Hematopoietic multipotent progenitor cell treated with erythropoietin and hydrocortisone succinate and interleukin-3 and kit ligand, for 17 days (in vitro differentiated cells): ENCODE measurements at places on chromosomes 5 and 9.

- no peak for DNase-seq
Measured at GRCh38 chr5:115257981-115258380, 4.7 kb downstream of the PGGT1B start.

DNA sequence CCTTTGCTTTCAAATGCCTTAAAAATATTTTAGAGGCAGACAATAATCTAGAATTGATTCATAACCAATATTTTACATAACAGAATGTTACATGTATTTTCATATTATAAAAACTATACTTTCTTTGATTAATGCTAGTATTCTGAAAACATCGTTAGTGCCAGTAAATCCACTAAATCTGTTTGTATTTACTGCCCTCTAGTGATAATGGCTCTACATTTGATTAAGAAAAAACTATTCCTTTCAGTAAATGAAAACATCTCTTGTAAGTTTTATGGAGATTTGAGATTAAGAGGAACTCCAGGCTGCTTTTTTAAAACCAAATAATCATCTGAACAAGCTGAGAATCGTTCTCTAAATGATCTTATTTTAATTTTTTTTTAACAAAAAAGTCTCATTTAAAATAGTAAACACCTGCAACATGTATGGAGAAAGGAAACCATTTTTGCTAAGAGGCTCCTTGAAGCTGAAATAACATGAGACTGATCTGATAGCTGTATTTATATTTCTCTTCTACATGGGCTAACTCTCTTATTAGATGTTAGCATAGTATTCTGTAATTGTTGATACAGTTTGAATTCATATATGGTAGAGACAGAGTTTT, 424.7 kb downstream of the RAB3C start:
- DNase-seq = no peak

GRCh38 chr9:127319366-127320114, 55.0 kb downstream of the GARNL3 start:
- DNase-seq = no peak

GRCh38 chr5:141529873-141530272, 41.0 kb downstream of the PCDHGC5 start:
- DNase-seq = no peak

DNA sequence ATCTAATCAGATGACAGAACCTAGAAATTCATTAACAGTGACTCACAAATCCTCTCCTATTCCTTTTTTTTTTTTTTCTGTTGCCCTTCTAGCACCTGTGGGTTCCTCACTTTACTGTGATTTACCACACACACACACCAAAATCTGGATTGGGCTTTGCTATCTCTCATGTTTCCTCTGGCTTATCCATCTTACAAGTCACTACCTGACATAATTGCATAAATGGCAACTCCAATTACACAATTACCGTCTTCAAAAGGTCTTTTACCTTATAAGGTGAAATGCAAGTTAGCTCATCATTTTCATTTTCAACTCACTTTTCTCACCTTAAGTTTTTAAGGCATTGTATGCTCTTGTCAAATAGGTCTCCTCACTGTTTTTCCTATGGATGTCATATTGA, 426.3 kb upstream of the MEF2C start:
- no peak for DNase-seq

DNA sequence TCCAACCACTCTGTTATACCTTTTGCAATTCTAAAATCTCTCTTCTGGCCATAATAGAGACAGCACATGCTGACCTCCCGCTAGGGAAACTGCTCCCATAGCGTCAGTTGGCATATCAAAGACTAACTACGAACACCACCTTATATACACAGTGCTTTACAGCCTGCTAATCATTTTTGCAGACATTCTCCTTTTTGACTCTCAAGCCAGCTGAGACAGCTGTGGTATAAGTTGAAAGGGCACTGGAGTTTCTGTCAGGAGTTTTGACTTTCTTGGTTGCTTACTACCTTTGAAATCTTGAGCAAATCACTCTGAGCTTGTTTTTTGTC, 160.2 kb upstream of the TBCA start:
- no peak for DNase-seq

- DNase-seq = no peak
Measured at GRCh38 chr9:91954841-91955471, 4.9 kb upstream of the ROR2 start.

DNA sequence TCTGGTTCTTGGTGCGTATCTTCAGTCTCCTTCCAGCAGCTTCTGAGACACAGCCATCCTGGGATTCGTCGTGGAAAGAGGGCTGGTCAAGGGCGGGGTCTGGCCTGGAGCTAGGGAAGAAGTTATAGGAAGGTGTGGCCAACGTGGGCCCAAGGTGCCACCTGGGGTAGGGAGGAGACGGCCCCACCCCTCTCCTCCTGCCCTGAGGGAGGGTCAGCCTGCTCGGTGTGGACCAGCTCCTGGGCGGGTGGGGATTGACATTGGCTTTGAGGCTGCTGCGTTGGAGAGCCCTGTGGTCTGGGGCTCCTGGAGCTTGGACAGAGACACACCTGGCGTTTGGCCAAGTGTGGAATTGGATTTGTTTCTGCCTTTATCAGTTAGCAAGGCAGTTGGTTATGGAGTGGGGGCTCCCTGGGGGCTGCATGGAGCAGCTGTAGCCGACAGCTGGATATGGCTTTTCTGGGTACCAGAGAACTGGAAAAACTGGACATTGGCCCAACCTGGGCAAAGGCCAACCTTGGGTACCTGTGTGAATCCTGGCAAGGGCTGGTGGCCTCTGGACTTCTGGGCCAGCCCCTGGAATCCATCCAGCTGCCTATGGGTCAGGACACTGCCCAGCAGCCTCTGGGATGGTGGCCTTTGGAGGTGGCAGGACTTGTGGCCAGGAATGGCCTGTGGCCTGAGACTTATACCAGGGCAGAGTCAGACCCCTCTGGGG, 75.7 kb upstream of the PPP1R26 start:
- no peak for DNase-seq

- no peak for DNase-seq
Measured at GRCh38 chr5:159098603-159099436, 896 bp downstream of the EBF1 start.

GRCh38 chr5:206927-207536, 10.9 kb downstream of the CCDC127 start:
- no peak for DNase-seq

DNA sequence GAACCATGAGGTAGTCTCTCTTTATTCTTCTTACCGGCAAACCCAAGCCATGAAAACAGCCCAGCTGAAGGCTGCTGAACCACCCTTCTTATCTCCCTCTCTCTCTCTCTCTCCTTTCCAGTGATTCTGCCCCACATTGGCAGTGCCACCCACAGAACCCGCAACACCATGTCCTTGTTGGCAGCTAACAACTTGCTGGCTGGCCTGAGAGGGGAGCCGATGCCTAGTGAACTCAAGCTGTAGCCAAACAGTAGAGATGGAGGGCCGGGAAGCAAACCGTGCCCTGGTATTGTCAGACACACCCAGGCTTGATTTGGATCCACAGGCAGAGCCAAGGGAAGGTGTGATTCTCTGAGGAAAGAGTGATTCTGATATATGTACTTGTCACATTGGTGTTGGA, 14.0 kb downstream of the GRHPR start:
- no peak for DNase-seq

DNA sequence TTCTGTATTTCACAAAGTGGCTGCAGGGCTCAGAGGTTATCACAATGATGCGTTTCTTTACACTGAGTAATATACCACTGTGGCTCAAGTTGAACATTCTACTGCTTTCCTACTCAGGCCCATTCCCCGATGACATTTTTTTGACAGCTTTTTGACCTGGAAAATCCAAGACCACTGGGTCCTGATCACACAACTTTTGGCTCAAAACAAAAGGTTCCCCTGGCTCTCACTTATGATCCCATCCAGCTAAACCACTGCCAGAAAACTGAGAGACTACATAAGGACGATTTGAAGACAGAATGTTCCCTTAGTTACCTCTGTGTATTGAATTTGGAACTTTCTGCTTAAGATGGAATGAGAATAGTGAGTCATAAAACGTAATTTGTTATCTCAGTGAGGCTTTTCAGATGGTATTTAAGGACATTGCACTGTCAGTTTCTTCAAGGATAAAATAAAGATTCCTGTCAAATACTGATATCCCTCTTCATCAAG, 78.0 kb upstream of the FBXL7 start:
- DNase-seq = no peak

- DNase-seq = no peak
Measured at GRCh38 chr5:7586480-7586879, 190.5 kb downstream of the ADCY2 start.

DNA sequence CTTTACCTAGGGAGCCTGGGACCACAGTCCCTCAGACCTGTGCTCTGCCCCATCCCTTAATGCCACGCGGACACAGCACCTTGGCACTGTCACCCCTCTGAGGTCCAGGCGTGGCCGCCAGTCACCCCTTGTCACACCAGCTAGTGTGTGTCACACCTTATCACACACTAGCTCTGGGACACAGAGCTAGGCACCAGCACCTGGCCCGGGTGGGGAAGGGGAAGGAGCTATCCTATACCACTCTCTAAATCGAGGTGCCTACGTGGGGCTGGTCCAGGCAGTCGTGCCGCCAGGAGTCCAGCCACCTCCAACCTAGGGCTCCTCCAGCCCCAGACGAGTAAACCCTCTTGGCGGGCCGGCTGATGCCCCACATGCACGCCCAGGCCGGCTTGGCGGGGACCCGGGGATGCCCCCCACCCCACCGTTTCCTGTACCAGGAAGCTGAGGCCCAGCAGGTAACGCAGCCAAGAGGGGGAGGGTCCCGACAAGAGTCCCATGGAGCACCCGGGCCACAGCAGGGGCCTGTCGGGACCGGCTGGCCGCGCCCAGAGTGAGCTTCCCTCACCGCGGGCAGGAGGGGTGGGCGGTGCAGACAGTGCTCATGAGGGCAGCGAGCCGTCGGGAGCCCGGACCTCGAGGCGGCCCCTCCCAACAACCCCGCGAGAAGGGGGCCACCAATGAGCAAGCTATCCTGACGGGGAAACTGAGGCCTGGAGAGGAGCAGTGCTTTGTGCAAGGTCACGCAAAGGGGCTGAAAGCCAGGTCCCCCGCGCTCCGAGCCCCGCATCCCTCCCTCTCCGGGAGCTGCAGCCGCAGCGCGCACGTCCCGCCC, 550 bp downstream of the CORO2A start:
- no peak for DNase-seq

DNA sequence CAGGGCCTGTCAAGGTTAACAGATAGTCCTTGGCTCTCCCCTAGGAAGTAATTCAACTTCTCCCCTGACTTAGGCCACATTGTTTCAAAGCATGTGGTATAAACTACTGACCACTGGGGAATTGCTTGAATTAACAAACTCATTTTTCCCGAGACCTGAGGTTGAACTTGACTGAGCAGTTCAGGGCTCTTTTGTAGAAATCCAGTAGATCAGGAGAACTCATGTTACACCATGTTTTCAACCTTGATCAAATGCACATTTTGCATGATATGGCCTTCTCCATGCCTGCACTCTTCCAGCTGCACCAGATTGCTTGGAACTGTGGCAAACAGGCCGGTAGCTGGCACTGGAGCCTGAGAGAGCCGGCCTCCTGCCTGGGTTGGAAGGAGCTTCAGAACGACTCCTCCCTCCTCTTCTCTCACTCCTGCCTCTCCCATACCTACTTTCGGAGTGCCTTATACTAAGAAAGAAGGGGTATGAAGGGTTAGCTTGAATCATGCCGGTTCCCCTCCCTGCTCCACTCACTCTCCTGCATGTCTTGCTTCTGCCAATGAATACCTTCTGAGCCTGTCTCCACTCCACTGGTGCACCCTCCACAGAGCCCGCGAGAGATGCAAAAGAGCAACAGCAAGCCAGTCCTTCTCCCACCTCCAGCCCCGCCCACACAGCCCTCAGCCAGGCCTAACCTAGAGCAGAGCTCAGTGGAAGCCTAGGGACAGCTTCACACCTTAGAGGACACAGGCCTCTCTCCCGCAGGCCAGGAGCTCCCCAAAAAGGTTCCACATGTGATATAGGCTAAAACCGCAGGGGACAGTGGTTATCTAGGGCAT, 159.4 kb downstream of the MACROH2A1 start:
- DNase-seq = no peak

DNA sequence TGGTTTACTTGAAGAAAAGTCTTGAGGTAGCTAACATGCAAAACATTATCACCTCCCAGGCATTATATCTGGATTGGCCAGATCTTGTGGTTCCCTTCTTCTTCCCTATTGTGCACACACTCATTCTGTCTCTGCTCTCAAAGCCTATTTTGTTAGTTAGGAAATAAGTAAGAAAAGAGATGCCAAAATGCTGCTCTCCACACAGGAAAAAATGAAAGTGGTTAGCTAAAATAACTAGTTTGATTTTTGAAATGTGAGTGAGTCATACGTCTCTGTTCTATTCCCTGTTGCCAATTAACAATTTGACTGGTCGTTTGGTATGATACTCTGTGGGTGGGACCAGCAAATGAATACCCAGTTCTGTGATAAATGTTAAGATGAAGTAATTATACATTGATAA, 28.1 kb downstream of the LMNB1 start:
- DNase-seq = no peak

- DNase-seq = peak; percentile 43
Measured at GRCh38 chr5:143014017-143014651, 244.0 kb downstream of the ARHGAP26 start.

DNA sequence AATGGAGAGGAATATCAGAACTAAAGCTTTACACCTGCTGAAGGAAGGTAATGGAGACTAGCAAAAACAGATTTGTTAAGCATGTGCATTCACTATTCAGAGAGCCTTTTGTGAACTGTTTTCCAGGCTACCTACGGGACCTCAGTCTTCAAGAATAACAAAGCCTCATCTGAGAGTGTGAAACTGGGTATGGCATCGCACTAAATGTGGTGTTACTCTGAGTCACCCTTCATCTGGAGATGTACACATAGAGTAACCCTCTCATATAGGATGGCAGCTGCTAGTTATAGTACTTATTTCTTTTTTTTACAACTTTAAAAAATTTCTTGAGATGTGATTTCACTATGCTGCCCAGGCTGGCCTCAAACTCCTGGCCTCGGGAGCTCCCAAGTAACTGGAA, 306.8 kb downstream of the ZNF608 start:
- DNase-seq = no peak

- DNase-seq = no peak
Measured at GRCh38 chr5:27080147-27080546, 41.8 kb upstream of the CDH9 start.

DNA sequence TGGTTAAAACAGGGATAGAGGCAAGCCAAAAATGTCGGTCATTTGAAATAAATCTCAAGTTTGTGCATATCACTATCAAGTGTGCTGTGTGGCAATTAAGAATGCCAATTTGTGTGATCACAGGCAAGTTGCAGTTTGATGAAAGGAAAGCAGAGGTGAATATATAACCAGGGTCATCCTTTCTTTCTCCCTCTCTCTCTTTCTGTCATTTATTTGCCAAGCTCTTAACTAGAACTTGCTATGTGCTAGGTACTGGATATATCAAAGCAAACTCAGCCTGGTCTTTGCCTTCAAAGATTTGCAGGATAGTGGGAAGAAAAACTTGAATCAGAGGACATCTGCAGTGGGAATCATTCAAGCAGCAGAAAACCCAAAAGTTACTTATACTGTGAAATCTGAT, 22.0 kb downstream of the PDCD1LG2 start:
- DNase-seq = no peak

DNA sequence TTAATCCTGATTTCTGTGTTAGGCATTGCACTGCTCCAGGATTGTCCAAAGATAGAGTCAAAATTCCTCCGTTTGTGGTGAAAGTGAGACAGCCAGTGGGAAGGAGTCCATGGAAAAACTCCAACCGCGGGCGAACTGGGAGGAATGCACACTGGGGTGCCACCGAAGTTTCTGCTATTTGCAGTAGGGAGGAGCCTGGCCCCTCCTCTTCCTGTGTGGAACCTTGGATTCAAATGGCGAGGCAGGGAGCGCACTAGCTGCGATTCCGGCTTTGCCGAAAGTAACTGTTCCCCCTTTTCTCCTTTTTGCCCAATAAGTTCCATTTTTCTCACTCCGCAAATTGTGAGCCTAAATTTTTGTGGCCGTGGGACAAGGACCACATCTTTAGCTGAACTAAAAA, 9.3 kb downstream of the BAAT start:
- no peak for DNase-seq

- no peak for DNase-seq
Measured at GRCh38 chr9:134938346-134939079, 20.8 kb upstream of the FCN1 start.
